ENCODE measurements at places on chromosomes 16 and 17.

- DNase-seq, result no peak
Observed at GRCh38 chr16:88939972-88940861, 36.8 kb downstream of the CBFA2T3 start.

GRCh38 chr17:13728781-13729180, 127.1 kb upstream of the HS3ST3A1 start:
- DNase-seq, result no peak

GRCh38 chr17:68102318-68102758, 66.8 kb downstream of the KPNA2 start:
- no peak for DNase-seq

DNA sequence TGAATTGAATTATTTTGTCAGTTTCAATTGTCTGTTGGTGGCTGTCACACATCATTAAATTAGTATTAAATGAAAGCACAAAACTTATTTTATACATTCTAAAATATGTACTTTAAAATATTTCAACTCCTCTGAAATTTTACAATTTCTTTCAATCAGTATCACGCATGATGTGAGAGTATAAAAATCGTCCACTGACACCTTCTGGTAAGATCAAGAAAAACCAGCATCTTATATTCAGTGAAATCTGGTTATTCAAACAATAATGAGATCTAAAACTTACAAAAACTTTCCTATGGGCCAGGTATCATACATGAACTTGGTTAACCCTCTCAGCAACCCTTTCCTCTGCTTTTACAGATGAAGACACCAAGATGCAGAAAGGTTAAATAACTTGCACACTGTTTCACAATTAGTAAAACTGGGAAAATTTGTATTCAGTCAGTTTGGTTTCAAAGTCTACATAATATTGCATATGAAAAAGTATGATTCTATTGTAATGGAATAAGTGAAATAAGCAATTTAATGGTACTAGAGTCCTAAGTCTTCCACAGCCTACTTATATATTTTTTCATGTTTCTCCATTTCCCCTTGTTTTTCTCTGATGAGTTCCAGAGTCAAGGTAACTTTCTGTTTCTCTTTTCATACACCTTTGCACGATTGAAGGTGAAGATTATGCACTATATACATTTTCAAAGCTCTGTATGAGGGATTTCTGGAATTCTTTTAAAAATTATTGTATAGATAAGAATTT, 58.7 kb downstream of the EFCAB5 start:
- DNase-seq, result no peak

DNA sequence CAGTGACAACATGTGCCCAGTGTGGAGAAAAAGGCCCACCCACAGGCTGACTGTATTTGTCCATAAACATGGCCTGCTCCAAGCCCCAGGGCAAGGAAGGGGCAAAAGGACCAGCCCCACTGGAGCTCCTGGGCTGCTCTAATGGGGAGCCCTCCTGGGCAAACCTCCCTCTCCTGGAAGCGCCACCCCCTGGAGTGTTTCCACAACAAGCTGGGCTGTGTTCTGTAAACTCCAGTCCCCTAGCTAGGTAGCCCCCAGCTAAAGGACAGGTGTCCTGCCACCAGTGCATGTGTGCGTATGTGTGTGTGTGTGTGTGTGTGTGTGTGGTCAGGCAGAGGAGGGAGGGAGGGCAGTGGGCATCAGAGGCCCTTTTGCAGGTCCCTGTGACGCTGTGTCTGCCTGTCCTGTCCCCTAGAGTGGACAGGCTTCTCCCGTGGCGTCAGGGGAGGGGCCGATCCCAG, 11.3 kb upstream of the STAC2 start:
- no peak for DNase-seq
